SJSA1 (cell line): ENCODE measurements at places on chromosomes 4 and X. TPM values are rescaled to one million over a fixed set of nuclear protein-coding genes. Genes with fewer than 3 reads are reported as not detected.

GRCh38 chrX:75957107-75957610, 172.1 kb upstream of the MAGEE2 start:
- no peaks in the 10 kb centered on the region for H3K27me3 ChIP-seq
- H3K4me1 ChIP-seq = no peaks in the 10 kb centered on the region
- H3K4me3 ChIP-seq = no peak overlapping the region

GRCh38 chrX:70656304-70656703, 211.7 kb downstream of the DLG3 start:
- no peaks in the 10 kb centered on the region for H3K27me3 ChIP-seq
- H3K27ac ChIP-seq = no peak overlapping the region
- no peak for DNase-seq
- H3K4me1 ChIP-seq = no peaks in the 10 kb centered on the region

DNA sequence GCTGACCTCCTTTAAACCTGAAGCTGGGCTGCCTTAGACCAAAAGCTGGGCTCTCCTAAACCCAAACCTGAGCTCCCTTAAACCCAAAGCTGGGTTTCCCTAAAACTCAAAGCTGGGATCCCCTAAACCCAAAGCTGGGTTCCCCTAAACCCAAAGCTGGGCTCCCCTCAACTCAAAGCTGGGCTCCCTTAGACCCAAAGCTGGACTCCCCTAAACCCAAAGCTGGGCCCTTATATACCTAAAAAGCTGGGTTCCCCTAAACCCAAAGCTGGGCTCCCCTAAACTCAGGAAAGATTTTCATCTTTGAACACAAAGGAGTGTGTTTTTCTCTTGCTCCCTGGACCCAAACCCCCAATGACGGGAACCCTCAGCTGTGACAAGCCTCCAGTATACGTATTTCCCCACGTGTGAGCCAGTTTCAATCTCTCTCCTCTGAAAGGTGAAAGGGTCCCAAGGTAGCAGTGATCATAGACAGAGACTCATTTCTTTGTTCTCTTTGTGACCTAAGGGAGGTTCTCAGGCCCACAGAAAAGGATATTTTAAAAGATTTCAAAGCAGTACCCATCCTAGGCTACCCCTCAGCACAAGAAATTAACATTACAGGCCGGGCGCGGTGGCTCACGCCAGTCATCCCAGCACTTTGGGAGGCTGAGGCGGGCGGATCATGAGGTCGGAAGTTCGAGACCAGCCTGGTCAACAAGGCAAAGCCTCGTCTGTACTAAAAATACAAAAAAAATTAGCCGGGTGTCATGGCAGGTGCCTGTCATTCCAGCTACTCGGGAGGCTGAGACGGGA, 31.3 kb upstream of the ASMTL start:
- H3K27me3 ChIP-seq = no peaks in the 10 kb centered on the region
- no peaks in the 10 kb centered on the region for H3K36me3 ChIP-seq
- no peak overlapping the region for H3K27ac ChIP-seq
- peaks cover 5% of the 10 kb centered on the region; the same call in 1 of the 2 replicates for H3K4me1 ChIP-seq
- no peak for DNase-seq
- no peak overlapping the region for H3K4me3 ChIP-seq

GRCh38 chr4:172980219-172980618, 188.4 kb upstream of the GALNT7 start:
- H3K4me1 ChIP-seq = peaks cover 7% of the 10 kb centered on the region
- H3K4me3 ChIP-seq = no peak overlapping the region
- DNase-seq = no peak
- H3K36me3 ChIP-seq = no peaks in the 10 kb centered on the region

DNA sequence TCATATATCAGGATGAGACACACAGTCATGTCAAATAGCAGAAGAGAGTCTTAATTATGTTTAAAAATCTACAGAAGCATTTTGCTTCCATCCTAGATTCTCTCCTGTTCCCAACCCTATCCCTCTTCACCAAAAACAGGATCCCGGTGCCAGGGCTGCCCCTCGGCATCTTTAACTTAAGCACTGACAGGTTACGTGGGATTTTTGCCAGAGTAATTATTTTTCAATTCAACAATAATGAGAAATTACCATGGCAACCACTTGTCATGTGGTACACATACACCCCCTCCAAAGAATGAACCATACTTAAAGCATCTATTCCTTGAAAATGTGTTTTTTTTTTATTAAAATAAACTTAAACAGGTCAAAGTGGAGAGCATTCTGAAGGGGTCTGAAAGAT, 130.6 kb downstream of the LDB2 start:
- no peaks in the 10 kb centered on the region for H3K27me3 ChIP-seq
- no peaks in the 10 kb centered on the region for H3K36me3 ChIP-seq
- no peak overlapping the region for H3K4me3 ChIP-seq

The TRMT44 gene
- 21.8 and 28.7 TPM in 2 replicates for total RNA-seq

The SPIN3 gene
- total RNA-seq = 4.1 and 6.9 TPM in 2 replicates

DNA sequence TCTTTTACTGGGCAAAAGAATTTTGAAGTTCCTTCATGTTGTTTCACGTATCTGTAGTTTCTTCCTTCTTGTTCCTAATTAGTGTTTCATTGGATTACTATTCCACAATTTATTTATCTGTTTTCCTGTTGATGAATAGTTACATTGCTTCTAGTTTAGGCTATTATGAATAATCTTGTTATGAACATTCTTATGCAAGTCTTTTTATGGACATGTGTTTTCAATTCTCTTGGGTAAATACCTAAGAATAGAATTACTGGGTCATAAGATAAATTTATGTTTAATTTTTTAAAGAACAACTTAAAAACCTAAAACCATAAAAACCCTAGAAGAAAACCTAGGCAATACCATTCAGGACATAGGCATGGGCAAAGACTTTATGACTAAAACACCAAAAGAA, 70.9 kb upstream of the RXFP1 start:
- H3K4me3 ChIP-seq = no peak overlapping the region
- DNase-seq = no peak

The RNF128 gene
- total RNA-seq = not detected in 2 replicates

- no peak overlapping the region for H3K4me3 ChIP-seq
- H3K27ac ChIP-seq = no peak overlapping the region
- no peaks in the 10 kb centered on the region for H3K36me3 ChIP-seq
- H3K4me1 ChIP-seq = no peaks in the 10 kb centered on the region
- no peak for DNase-seq
Observed at GRCh38 chr4:5044341-5044740, 6.9 kb upstream of the STK32B start.

The ENPP6 gene
- not detected in 2 replicates for total RNA-seq

The DACH2 gene
- not detected in 2 replicates for total RNA-seq

The PRSS12 gene
- total RNA-seq = 9.7 and 15.6 TPM in 2 replicates

The EGFL6 gene
- total RNA-seq = not detected in 2 replicates

GRCh38 chrX:3690140-3690539, 23.3 kb downstream of the PRKX start:
- no peak overlapping the region for H3K27ac ChIP-seq
- no peaks in the 10 kb centered on the region for H3K4me1 ChIP-seq
- DNase-seq = no peak

The ACOX3 gene
- total RNA-seq = 18.9 and 21.2 TPM in 2 replicates

DNA sequence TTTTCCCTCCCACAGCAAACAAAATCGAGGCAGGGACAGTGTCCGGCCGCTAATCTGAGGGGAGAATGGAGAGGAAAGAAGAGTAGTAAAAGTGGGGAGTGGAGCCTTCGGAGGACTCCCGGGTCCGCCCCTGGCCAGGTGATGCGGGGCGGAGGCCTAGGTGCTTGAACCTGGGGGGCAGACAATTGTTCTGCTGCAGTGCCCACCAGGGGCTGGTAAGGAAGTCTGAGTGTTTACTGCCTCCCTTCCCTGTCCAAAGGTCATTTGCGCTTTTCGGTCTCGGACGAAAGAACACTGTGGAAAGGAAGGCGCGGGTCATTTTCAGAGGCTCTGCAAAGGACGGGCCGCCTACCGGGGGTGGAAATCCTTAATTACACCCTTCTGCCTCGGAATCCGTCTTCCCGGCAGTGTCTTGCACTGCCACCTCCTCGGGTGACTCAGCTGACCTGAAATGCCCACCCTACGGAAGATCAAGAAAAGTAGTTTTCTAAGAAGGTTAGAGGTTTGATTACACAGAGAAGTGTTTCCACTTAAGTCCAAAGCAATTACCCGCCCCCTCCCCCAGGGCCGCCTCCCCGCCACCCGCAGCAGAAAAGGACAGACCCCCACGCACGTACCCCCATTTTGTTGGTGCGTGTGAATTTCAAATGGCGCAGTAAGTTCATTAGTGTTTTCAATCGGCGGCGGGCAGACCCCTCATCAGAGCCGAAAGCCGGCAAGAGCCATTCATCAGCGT, 99.9 kb upstream of the TENM3 start:
- H3K4me3 ChIP-seq = peak overlapping the region; percentile 95
- H3K4me1 ChIP-seq = peaks cover 19% of the 10 kb centered on the region
- H3K36me3 ChIP-seq = peaks cover 26% of the 10 kb centered on the region
- peak; percentile 51 for DNase-seq
- peak overlapping the region; percentile 97 for H3K27ac ChIP-seq

The TCEAL1 gene
- 21.5 and 42.7 TPM in 2 replicates for total RNA-seq

- H3K27me3 ChIP-seq = no peaks in the 10 kb centered on the region
- H3K36me3 ChIP-seq = no peaks in the 10 kb centered on the region
- no peak overlapping the region for H3K4me3 ChIP-seq
- no peak overlapping the region for H3K27ac ChIP-seq
Observed at GRCh38 chr4:180465364-180465763, 1777.8 kb upstream of the TENM3 start.

- H3K27ac ChIP-seq = no peak overlapping the region
- no peaks in the 10 kb centered on the region for H3K27me3 ChIP-seq
- DNase-seq = no peak
- no peaks in the 10 kb centered on the region for H3K4me1 ChIP-seq
- H3K4me3 ChIP-seq = no peak overlapping the region
- H3K36me3 ChIP-seq = no peaks in the 10 kb centered on the region
Observed at GRCh38 chr4:41512596-41512995, 25.4 kb upstream of the LIMCH1 start.

The TMSB15A gene
- 44.2 and 52.0 TPM in 2 replicates for total RNA-seq
